Tibial artery (tissue), 4 donors: ENCODE measurements at places on chromosomes 12 and 14.

DNA sequence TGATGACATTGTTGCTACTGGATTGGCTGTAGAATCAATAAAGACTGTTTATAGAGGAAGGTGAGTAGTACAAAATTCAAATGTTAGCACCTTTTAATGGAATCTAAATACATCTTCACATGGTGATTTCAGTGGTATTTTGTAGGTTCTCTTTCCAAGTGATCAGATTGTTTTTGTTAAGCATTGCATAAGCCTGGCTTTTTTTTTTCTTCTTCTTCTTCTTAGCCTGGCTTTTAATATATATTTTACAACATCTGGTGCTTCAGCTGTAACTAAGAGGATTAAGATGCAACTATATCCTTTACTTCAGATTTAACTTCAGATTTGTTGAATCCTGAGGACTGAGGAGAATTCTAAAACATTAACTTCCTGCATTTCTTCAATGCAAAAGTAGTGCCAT is 57.3 kb upstream of the ATF1 start:
- no peak for DNase-seq

DNA sequence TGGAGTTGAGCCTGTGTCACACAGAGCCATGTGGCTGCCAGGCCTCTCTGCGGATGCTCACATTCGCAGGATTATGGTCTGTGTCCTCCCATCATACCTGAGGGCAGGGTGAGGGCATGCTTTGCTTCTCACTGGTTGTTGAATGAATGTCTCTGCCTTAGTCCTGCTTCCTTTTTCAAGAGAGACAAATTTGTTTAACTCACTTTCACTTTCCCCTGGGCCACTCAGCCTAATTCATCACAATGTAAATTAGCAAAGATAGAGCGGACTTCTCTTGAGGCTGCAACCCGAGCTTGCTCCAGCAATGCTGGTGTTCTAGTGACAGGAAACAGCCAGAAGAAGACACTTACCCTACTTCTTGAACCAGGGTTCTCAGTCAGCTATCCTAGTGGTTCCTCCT is 35.5 kb upstream of the PAX9 start:
- DNase-seq = no peak

DNA sequence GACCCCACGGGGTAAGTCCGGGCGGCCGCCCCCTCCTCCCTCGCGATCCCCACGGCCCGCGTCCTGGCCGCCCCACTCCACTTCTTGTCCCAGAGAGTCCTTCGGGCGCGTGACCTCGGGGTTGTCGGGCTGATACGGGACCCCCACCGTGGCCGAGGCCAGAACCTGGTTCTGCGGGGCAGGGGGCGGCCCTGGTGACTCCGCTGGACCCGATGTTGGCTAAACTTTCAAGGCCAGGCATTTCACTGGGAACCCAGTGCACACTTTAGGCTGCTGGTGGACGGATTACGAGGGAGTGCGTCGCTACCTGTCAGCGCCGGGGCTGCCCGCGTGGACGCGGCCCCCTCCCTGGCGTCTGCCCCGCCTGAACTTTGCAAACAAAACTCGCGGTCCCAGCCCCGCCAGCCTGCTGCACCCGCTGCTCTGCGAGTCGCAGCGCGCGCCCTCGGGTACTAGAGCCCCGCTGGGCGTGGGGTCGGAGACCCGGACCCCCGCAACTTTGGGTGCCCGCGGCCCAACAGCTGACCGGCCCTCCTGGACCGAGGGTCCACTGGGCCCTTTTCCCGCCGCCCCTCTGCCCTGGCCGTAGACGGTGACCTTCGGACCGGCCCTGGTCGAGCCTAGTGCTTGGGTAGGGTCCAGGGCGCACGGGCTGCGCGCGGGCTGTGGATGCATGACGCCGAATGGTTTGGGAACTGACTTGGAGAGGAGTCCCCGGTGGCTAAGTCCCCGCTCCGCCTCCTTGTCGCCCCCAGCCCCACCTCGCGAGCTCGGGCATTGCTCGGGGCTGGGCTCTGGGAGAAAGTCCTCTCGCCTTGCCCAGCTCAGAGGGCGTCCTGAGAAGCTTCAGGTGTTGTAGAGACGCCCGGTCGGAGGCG is 624 bp downstream of the RIN3 start:
- DNase-seq = no peak

- DNase-seq = no peak
Measured at GRCh38 chr12:99810718-99811593, 163.4 kb downstream of the GARIN6 start.

DNA sequence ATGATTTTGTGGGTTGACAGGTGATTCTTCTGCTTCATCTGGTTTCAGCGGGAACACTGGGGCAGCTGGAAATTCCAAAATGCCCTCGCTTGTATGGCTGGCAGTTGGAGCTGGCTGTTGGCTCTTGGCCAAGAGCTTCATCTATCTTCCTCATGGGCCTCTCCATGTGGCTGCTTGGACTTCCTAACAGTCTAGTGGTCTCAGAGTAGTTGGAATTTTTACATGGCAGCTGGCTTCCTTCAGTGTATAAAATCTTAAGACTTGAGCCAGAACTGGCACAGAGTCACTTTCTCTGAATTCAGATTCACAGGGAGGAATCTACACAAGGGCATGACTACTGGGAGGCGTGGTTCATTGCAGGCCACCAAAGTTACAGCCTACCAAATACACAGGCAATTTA is 204.9 kb upstream of the RMST start:
- no peak for DNase-seq

DNA sequence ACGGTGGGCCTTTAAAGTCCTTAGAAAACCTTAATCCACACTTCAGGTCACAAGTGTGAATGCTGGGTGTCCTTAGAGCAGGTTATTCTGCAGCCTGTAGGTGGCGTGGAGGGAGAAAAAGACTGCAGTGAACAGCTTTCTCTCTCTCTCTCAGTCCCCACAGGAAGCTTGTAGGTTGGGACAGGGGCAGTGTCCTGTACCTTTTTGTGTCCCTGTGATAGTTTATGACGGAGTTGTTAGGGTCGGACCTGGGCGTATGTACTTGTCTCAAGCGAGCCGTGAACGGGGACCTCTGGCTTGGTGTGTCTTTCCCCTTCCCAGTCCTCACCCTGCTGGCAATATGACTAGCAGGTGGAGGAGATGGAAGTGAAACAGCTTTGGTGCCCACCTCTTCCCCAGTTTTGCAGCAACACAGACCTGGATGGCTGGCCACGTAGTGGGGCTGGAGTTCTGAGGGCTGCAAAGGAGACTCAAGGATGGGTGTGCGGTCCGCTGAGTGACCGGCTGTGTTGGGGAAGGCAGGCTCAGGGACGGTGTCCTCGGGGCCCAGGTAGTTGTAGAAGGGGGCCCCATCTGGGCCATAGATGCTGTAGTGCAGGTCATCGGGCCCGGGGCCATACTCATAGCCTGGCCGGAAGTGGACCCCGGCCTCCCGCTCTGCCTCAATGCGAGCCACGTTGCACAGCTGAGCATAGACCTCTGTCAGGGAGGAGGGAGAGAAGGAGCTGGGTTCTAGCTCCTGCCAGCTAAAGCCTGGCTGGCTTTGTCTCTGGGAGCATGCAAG is 8.9 kb downstream of the ISCA2 start:
- peak; percentile 18 for DNase-seq

DNA sequence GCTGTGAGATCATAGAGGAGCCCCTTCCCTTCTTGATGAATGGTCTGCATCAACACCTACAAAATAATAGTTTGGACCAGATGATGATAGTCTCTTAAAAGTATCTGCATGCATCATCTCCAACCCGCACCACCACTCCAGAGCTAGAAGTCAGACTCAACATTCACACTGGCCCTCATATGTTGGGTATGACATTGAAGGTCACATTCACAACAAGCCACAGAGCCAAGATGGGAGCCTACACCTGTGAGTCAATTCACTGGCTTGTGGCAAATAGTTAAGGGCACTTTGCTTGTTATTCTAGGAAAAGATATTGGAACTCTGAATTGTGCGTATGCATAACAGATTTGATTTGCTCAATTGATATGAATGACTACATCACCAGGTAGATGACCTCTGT is 1197.9 kb downstream of the VRK1 start:
- no peak for DNase-seq

- DNase-seq = no peak
Measured at GRCh38 chr14:72638021-72638420, 255.9 kb downstream of the DPF3 start.

DNA sequence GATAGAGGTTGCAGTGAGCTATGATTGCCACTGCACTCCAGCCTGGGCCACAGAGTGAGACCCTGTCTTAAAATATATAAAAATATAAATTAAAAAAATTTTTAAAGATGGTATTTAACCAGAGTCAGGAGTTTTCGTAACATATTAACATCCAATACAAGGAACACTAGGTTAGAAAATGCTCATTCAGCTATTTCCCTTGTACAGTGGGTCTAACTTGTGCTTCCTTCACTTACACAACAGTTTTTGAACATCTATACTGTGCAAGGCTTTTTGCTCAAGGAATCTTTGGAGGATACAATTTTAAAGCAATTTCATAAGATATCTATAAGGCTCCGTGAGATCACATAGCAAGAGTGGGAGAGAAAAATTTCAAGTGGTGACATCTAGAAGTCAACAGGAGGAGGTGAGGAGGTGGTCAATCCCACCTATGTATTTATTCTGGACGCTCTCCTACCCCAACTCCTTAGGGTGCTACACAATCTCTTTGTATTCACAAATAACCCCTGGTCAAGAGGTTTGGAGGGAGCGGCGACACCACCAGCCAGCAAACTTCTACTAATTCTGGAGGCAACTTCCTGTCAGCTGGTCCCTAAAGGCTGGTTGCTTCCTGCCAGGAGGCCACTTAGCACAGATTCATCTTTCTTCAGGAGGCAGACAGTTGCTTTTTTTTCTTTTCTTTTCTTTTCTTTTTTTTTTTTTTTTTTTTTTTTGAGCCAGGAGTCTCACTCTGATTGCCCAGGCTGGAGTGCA is 22.2 kb downstream of the DUSP16 start:
- DNase-seq = no peak

DNA sequence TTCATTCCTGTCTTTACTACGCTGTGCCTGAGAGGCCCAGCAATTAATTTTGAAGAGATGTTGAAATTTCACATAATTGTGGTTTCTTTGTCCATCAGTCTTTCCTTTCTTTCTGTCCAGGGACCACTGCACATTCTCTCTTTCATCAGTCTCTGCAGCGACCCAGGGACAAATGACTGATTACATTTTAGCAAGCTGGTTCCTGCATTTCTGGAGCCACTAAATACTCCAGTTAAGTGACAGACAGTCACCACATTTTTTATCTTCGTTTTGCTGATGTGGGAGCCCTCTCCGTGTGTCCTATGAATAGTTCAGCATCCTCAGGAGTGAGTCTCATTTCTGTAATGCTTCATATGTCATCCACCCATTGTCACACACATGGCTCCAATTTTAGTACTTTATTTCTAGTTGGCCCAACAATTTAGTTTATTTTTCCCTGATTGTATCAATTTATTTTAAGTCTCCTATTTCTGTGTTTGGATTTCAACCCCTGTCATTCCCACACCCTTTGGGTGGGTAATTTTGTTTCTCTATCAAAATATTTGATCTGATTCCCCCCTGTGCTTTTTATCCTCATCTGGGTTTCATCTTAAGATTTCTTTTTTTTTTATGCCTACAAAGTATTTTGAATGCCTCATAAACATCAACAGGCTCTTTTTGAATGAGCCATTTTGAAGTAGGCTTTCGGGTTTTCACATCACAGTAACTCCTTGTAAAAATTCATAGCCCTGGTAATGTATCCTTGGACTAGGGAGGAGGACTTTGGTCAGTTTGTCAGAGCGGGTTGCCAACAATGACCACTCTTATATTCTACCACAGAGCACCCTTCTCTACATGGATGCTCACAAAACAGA is 1196.5 kb downstream of the GALC start:
- DNase-seq = no peak

DNA sequence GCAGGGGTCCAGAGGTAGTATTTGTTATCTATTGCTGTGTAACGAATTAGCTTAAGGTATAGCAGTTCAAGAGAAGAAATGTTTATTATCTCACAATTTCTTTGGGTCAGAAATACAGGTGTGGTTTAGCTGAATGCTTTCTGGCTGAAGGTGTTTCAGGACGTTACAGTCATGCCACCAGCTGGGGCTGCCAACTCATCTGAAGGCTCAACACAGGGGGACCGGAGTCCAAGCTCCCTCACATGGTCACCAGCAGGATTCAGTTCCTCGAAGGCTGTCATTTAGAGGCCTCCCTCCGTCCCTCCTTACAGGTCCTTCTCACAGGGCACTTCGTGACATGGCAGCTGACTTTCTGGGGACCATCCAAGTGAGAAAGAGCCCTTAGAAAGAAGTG is 37.5 kb upstream of the SINHCAF start:
- no peak for DNase-seq

DNA sequence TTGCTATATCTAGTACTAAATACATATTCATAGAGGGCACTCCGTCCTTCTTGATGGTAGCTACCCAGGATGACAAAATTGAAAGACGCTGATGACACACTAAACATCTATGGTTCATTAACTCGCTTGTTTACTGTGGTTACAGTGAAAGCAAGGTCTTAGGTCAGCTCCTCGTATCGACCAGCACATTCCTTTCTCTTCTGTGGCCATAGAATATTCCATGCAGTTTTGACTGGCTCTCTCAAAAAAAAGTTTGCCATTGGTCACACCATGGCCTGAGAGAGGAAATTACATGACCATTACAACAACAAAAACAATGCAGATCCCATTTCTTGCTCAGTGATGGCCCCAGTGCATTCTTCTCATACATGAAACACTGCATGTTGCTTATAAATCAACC is 411.4 kb upstream of the SOX5 start:
- no peak for DNase-seq

DNA sequence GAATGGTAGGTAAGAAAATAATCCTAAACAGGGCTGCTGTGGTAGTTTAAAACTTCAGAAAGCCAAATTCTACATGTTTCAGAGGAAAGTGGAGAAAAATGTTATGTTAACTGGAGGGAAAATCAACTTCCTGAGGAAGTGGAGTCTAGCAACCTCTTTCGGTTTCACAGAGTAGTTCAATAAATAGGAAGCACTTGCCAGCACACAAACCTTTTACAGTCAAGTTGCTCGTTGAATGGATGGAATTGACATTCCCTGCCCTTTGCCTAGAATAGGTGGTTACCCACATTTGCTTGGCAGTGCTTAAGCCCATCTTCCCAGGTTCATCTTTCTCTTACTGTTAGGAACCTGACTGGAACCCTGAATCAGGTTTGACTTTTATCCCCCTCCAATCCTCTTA is 15.9 kb downstream of the ANKRD13A start:
- DNase-seq = no peak
